CD14-positive monocyte (primary cell): ENCODE measurements at places on chromosomes 16 and 17.
A peak's percentile ranks its signal among the peaks of the same experiment; 100 is the strongest.

GRCh38 chr17:79479876-79480275 lies 131.0 kb downstream of the RBFOX3 start:
- H3K4me1 ChIP-seq, result no peaks in the 10 kb centered on the region
- no peak overlapping the region for H3K27ac ChIP-seq
- no peaks in the 10 kb centered on the region for H3K36me3 ChIP-seq
- H3K4me3 ChIP-seq, result no peak overlapping the region
- no peak for DNase-seq
- H3K27me3 ChIP-seq, result no peaks in the 10 kb centered on the region

DNA sequence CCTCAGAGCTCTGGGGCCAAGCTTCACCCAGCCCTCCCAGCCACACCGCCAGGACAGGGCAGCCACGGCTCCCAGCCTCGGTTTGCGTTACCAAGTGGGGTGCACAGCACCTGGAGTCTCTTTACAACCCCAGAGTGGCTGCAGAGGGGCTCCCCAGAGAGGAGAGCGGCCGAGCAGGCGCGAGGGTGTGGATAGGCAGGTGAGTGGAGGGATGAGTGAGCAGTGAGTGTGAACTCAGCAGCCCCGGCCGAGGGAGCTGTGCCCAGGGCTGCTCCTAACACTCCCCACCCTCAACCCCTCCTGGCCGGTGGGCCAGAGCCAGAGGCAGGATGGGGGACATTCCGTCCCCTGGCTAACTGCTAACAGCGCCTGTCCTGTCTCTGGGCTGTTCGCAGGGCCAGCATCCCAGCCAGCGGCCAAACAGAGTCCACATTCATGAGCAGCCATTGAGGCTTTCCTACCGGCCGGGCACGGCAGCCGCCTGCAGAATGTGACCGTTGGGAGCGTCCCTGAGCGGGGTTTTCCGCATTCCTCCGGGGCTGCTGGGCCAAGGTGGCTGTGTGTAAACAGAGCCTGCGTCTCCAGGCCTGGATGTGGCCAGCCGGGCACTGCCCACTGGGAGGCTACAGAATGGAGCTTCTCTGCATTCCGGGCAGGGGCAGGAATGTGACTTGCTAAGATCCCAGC lies 5.3 kb downstream of the ZNF469 start:
- H3K4me1 ChIP-seq, result no peaks in the 10 kb centered on the region
- H3K27me3 ChIP-seq, result peaks cover 22% of the 10 kb centered on the region
- no peak overlapping the region for H3K27ac ChIP-seq
- DNase-seq, result no peak
- H3K4me3 ChIP-seq, result no peak overlapping the region
- H3K36me3 ChIP-seq, result no peaks in the 10 kb centered on the region

GRCh38 chr16:74298104-74298503 lies 1.5 kb downstream of the PSMD7 start:
- H3K4me3 ChIP-seq, result no peak overlapping the region
- H3K4me1 ChIP-seq, result peaks cover 21% of the 10 kb centered on the region
- H3K36me3 ChIP-seq, result peaks cover 50% of the 10 kb centered on the region
- peak overlapping the region; percentile 97 for H3K27ac ChIP-seq
- DNase-seq, result no peak
- no peaks in the 10 kb centered on the region for H3K27me3 ChIP-seq

GRCh38 chr17:3448059-3448665 lies 14.5 kb upstream of the OR1E2 start:
- H3K36me3 ChIP-seq, result no peaks in the 10 kb centered on the region
- no peak overlapping the region for H3K4me3 ChIP-seq
- no peak for DNase-seq
- peaks cover 2% of the 10 kb centered on the region for H3K27me3 ChIP-seq
- no peaks in the 10 kb centered on the region for H3K4me1 ChIP-seq

DNA sequence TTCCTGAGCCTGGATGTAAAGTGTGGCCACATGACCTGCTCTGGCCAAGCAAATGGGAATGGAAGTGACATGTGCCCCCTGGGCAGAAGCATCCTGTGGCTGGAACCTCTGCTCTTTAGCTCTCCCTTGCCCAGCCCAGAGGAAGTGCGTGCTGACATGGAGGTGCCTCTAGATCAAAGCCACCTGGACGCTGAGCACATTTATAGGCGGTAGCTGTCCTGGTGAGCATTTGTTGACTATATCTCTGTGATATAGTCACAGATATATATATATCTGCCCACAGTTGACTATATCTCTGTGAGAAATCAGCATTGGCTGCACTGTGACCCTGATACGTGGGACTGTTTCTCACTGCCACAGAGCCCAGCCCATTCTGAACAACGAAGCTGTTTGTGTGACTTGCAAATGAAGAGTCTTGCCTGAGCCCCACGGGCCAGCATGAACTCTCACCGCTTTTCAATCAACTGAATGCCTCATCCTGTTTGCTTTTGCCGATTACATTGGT lies 118.8 kb downstream of the C16orf95 start:
- H3K36me3 ChIP-seq, result no peaks in the 10 kb centered on the region
- DNase-seq, result no peak
- H3K27me3 ChIP-seq, result no peaks in the 10 kb centered on the region
- H3K4me1 ChIP-seq, result no peaks in the 10 kb centered on the region

- H3K27me3 ChIP-seq, result no peaks in the 10 kb centered on the region
- H3K36me3 ChIP-seq, result no peaks in the 10 kb centered on the region
- no peak overlapping the region for H3K27ac ChIP-seq
- H3K4me3 ChIP-seq, result no peak overlapping the region
Observed at GRCh38 chr16:22380529-22380928, 6.1 kb upstream of the CDR2 start.

- DNase-seq, result peak; percentile 16
- peak overlapping the region; percentile 15 for H3K27ac ChIP-seq
- H3K4me3 ChIP-seq, result no peak overlapping the region
- H3K36me3 ChIP-seq, result peaks cover 4% of the 10 kb centered on the region
Observed at GRCh38 chr16:89482150-89482816, 8.1 kb downstream of the ANKRD11 start.

DNA sequence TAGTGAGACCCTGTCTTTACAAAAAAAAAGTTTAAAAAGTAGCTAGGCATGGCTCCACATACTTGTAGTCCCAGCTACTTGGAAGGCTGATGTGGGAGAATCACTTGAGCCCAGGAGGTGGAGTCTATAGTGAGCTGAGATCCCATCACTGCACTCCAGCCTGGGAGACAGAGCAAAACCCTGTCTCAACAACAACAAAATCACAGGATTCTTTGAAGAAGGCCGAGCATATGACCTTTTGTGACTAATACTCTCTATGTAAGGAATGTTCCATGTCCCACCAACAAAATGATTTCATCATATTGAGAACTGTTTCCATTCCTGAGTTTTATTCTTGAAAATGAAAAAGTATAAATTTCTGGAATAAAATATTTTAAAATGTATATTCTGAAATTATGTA lies 58.9 kb upstream of the EFCAB3 start:
- H3K27me3 ChIP-seq, result peaks cover 6% of the 10 kb centered on the region
- H3K27ac ChIP-seq, result no peak overlapping the region
- H3K4me3 ChIP-seq, result no peak overlapping the region
- no peak for DNase-seq

- no peaks in the 10 kb centered on the region for H3K36me3 ChIP-seq
- H3K4me3 ChIP-seq, result no peak overlapping the region
- DNase-seq, result no peak
- no peak overlapping the region for H3K27ac ChIP-seq
Observed at GRCh38 chr17:50048146-50048720, 7.7 kb upstream of the ITGA3 start.
